ENCODE measurements at places on chromosomes 5 and 9.

- no peak for DNase-seq
Observed at GRCh38 chr5:179195561-179196404, 135.6 kb downstream of the ZNF354C start.

DNA sequence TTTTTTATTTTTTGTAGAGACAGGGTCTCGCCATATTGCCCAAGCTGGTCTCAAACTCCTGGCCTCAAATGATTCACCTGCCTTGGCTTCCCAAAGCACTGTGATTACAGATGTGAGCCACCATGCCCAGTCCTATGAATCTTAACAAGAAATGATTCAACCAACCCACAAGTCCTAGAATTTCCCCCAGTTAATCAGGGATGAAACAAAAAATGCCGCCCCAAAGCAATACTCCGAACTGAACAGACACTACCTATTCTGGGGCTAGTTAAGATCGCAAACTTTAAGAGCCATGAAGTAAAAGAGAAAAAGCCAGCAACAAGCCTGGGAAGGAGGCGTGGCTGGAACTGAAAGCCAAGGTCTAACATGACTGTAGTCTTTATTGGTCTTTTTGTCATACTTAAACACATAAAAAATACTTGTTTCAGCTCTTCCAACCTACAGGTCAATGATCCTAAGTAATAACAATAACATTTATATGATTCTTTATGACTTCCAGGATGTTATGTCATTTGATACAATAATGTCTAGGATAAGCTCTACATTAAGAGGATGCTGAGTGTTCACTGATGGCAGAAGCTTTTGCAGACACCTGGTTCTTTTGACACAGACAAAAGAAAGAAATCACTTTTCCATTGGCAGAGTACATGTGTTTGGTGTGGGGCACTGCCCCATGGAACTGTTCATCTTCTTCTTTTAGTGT, 361.1 kb upstream of the TLE4 start:
- no peak for DNase-seq

GRCh38 chr5:73946919-73947602, 321.1 kb downstream of the ARHGEF28 start:
- DNase-seq, result no peak

- no peak for DNase-seq
Observed at GRCh38 chr5:7540736-7541485, 145.0 kb downstream of the ADCY2 start.

- DNase-seq, result no peak
Observed at GRCh38 chr5:2895876-2896275, 144.4 kb upstream of the IRX2 start.

GRCh38 chr9:38638881-38639576, 18.6 kb upstream of the ANKRD18A start:
- no peak for DNase-seq

GRCh38 chr5:178784391-178784790, 53.9 kb upstream of the ZNF354A start:
- DNase-seq, result no peak

DNA sequence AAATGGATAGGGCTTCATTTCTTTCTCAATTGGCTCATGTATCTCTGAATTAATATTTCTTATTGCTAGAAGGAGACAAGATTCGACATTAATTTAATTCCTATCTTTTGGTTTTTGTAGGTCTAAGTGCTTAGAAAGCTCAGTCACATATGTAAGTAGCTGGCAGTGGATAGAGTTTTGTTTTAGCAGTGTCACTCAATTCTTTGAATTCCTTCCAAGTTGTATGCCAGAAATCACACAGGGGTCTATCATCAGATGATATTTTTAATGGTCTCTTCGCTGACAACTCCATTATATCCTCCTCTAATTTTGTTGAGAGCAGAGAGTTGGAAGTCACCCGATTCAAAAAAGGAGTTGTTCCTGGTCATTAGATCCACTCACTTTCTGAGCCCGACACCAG, 82.7 kb downstream of the AMBP start:
- DNase-seq, result no peak

GRCh38 chr9:18014556-18014955, 435.7 kb downstream of the SH3GL2 start:
- DNase-seq, result no peak

DNA sequence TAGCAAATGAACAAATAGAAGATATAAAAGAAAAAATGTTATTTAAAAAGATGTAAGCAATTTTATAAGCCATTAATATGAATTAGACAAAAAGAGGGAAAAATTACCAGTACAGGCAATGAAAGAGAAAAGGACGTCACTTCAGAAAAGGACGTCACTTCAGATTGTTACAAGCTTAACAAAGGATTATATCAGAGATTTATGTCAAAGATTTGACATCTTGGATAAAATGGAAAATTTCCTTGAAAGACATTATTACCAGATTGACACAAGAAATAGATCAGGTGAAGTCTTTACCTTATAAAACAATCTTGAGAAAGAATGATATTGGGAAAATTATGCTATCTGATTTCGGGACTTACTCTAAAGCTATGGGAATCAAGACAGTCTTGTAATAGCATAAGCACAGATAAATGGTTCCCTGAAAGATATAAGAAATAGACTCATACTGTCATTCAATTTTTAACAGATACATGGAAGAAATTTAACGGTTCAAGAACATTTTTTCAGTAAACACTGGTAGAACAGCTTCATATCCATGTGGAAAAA, 625.4 kb upstream of the EDIL3 start:
- no peak for DNase-seq

- no peak for DNase-seq
Observed at GRCh38 chr9:6686396-6686795, 40.9 kb upstream of the GLDC start.

- DNase-seq, result no peak
Observed at GRCh38 chr9:127049044-127049443, 73.4 kb downstream of the ANGPTL2 start.

DNA sequence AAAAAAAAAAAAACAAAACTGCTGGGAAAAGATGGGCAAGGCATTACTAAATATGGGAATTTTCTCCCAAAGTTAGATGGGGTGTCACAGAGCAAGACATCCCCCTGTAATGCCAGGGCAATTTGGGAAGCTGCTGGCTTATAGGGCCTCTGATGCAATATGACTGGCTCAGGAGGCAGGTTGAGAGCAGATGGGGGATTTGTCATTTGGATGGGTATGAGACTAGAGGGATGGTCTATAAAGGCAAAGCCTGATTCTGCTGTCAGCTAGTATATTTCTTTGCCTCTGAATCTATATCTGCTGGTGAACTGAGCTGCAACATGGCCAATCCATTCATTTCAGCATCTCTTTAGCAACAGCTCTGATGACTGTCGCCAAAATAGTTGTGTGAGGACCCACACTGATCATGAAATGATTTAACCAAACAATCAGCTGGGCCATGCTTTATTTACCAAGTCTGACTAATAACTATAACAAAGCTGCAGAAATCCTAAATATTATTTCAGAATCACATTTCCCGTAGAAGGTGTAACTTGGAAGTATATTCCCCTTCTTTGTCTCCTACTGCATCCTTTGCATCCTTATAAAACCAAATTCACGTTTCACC, 455.1 kb upstream of the ZNF608 start:
- no peak for DNase-seq
